ENCODE measurements at places on chromosomes 4 and X. TPM values are rescaled to one million over a fixed set of nuclear protein-coding genes. Genes with fewer than 3 reads are reported as not detected.

DNA sequence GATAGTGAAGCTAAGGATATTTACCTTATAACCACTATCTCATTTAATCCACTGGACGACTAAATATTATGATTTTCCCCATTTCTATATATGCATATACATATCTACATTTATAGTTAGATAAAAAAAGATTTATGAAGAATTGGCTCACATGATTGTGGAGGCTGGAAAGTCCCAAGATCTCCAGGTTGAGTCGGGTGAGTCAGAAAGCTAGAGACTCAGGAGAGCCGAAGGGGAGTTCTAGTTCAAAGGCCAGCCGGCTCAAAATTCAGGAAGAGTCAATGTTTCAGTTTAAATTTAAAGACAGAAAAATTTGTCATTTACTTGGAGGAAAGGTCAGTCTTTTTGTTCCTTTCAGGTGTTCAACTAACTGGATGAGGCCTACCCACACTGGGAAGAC is 158.2 kb upstream of the CPEB2 start:
- DNase-seq = no peak

DNA sequence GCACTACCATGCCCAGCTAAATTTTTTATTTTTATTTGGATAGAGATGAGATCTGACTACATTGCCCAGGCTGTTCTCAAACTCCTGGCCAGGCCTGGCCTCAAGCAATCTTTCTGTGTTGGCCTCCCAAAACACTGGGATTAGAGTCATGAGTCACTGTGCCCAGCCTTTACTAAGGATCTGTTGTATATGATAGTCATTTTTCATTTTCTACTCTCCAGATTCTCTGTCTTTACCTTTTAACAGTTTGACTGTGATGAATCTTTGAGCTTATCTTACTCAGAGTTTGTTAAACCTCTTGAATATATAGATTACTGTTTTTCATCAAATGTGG is 161.8 kb downstream of the FNIP2 start:
- no peak for DNase-seq

- DNase-seq = no peak
Observed at GRCh38 chr4:126777649-126778048, 855.1 kb upstream of the INTU start.

DNA sequence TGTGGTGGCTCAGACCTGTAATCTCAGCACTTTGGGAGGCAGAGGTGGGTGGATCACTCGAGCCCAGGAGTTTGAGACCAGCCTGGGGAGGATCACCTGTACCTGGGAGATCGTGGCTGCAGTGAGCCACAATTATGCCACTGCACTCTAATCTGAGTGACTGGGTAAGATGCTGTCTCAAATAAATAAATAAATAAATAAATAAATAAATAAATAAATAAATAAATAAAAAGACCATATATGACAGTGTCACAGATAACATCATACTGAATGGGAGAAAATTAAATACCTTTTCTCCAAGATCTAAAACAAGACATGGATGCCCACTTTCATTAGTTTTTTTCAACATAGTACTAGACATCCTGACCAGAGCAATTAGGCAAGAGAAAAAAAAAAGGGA is 182.8 kb downstream of the FAM47A start:
- no peak for DNase-seq

GRCh38 chr4:174377613-174378012 is 93.9 kb downstream of the CEP44 start:
- DNase-seq = no peak

PABPC1L2A gene
- total RNA-seq = not detected

ALAS2 gene
- not detected for total RNA-seq

AMELX gene
- not detected for total RNA-seq

All from CD4-positive, alpha-beta T cell (primary cell).